GM12865 (cell line): ENCODE measurements at places on chromosomes 5 and 9.

DNA sequence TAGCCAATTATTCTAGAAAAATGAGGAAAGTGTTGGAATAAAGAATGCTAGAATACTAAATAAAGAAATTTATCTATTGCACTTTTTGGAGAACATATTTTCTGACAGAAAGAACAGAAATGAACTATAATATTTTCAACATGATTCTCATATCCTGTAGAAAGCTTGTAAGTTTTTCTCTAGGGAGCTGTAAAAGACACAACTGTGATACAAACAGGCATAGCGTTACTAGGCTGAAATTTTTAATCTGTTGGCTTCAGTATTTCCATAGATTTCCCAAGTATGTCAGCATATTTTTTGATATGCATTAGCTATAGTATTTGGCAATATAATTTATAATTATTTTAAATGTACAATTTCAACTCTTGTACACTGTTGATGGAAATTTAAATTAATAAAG is 31.3 kb downstream of the ANXA1 start:
- DNase-seq: no peak

DNA sequence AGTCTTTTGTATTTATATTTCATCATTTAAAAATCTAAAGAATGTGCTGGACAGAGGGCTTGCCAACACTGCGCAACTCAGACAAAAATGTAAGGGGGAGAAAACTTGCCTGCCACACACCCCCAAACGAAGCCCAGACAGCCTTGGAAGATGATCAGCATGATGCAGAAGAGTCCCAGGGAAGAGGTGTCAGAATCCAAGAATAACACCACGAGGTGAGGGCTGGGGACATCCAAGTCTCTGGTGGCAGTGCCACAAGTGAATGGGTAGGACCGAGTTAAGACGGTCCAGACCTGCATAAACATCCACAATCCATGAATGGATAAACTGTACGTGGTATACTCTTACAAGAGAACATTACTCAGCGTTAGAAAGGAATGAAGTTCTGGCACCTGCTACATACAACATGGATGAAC is 10.4 kb downstream of the EPB41L4B start:
- no peak for DNase-seq

DNA sequence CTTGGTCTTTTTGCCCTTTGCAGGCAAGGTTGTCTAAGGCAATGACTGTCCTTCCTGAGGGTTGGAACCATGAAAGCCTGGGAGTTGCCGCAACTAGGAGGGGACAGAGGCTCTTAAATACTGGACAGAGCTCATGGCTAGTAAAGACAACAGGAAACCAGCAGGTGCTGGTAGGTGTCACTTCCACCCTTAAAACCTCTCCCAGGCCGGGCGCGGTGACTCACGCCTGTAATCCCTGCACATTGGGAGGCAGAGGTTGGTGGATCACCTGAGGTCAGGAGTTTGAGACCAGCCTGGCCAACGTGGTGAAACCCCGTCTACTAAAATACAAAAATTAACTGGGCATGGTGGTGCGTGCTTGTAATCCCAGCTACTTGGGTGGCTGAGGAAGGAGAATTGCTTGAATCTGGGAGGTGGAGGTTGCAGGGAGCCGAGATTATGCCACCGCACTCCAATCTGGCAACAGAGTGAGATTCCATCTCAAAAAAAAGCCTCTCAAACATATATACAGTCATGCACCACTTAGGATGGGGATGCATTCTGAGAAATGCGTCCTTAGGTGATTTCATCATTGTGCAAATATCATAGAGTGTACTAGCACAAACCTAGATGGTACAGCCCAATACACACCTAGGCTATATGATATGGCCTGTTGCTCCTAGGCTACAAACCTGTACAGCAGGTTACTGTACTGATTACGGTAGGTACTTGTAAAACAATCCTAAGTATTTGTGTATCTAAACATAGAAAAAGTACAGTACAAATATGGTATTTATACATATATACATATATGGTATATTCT is 102.7 kb downstream of the HSPA4 start:
- no peak for DNase-seq

DNA sequence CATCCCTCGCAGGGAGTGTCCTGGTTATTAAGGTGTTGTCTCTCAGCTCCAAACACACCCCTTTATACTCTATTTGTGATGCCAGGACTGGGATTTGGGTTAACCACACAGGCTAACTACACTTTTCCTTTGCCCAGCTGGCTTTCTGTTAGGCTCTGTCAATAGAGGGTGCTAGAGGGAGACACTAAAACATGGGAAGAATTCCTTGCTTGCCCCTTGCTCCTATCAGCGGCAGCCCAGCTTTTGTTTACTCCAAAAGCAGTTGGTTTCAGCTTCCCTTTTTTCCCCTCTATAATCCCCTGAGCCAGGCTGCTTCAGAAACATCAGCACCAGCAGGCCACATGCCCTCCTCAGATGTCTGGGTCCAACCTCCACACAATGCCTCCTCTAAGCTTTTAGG is 297.1 kb downstream of the KCTD16 start:
- no peak for DNase-seq

- peak; percentile 74 for DNase-seq
Measured at GRCh38 chr5:14258840-14259239, 115.7 kb downstream of the TRIO start.

DNA sequence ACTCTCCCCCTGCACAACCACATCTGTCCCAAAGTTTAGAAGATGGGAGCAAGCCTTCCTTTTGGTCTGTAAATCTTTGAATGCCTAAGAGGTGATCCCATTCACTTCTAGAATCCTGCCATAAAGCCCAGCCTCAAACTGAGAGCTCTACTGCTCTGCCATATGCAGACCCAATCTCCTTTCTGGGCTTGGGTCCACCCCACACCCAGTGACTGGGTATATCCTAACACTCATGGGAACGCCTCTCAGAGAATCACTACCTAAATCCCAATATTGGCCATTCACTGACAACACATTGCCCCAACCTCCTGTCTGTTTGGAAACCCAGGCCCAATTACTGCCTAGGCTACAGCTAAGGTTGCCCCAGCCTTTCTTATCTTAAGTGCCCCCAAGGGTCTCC is 90.7 kb downstream of the MAMDC2 start:
- no peak for DNase-seq

DNA sequence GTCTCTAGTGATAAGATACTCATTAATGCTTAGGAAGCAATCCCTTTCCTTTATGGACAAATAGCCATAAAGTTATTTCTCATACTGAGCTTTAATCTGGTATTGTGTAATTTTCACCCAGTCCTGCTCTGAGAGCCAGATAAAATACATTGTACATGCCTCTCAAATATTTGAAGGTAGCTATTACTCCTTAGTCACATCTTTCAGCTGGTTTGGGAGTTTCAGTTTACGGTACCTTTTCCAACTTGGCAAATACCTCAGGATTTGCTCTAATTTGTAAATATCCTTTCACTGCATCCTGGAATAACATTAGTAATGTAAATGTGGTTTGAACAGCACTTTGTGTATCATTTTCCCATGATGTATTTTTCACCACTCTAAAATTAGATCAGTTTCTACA is 47.4 kb downstream of the ABHD17B start:
- DNase-seq: no peak

- no peak for DNase-seq
Measured at GRCh38 chr9:75880618-75881017, 9.9 kb upstream of the PCSK5 start.

GRCh38 chr9:26656003-26656870 is 236.4 kb downstream of the CAAP1 start:
- peak; percentile 21 for DNase-seq

DNA sequence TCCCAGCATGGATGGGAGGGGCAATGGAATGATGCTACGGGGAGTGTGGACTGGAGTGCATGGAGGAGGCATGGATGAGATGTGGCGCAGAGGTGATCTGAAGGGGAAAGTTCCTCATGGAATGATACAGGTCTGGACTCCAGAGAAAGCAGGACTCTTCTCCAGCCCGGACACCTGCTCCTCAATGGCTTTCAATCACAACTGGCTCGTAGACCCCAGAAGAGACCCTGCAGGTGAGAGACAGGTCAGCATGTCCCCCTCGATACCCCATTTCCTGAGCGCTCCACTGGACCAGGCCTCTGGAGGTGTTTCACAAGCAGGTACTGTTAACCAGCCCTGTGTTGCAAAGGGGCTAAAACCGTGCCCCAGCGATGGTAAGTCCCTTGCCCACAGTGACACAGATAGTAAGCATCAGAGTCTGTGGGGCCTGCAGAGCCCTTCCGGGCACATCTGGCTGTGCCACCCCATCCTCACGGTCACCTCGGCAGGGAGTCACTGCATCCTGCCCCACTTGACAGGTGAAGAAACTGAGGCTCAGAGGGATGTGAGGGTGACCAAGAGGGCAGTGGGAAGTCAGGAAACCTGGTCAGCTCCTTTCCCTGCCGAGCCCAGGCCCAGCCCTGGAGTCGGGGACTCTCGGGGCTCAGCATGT is 5.5 kb upstream of the DPM2 start:
- DNase-seq: no peak

DNA sequence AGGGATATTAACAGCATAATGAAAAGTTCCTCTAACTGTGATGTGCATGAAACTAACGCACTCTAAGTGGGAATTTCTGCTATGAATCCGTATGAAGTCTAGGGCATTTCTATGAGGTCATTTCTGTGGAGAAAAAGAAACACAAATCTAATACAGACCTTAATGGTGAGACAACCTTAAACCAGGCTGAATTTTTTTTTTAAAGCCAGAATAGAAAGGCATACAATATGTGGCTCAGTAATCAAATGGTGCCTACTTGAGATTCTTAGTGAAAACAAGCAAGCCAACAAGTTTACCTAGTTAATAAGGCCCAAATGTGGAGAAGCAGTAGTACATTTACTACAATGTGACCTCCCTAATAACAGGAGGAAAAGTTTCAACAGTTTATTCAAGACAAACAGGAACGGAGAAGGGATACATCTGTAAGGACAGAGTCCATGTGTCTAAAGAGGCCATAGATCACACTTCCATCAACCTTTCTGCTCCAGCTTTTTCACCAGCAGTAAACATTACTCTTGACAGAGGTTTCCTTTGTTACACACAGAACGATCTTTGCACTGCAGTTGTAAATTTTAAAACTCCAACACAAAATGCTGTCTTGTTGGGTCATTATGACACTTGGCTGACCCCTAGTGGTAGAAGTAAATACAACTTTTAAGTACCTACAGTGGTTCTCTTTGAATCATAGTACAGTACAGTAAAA is 26.2 kb downstream of the CARNMT1 start:
- DNase-seq: peak; percentile 90

DNA sequence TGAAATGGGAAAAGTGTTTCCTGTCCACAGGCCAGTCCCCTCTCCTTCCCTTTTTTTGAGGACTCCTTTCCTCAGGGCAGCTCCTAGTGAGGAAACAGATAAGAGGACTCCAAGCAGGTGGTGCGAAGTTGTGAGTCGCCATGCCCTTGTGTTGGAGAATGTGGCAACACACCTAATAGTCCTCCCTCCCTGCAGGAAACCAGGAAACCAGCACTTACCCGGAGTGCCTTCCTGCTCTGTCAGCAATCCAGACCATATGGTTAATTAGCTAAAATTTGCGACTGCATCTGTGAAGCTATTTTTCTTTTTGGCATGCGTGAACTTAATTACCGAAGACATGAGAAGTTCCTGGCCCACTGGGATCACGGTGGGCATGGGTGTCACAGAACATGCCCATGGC is 69.9 kb downstream of the TRIM32 start:
- no peak for DNase-seq

DNA sequence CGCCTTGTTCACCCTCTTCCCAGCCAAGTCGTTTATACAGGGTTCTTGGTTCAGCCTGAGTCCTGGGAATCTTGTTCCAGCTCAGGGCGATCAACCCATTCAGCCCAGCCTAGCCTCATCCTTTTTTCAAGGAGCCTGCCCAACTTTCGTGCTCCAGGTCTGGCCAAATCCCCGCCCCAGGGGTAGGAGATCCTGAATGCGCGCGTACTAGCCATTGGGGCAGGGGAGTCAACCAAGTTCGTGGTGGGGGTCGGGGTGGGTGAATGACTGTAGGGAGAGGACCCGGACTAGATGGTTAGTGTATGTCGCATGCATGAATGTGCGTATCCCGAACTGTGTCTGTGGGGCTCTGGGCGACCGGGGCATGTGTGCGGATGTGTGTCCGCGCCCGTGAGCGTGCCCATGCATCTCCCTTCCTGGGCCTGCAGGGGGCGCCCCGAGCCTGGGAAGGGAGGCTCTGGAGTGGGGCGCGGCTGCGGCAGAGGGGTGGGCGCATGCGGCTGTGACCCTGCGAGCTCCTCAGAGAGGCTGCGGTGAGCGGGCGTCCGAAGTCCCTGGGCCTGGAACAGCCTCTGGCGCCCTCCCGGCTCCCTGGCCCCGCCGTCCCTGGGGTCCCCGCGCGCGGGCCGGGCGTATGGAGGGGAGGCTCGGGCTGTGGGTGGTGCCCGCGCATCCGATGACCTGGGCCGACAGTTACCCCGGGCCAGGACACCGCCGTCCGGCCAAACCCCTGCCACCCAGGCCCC is 8.7 kb downstream of the CCL21 start:
- peak; percentile 54 for DNase-seq

- no peak for DNase-seq
Measured at GRCh38 chr5:96426831-96427230, 6.2 kb downstream of the PCSK1 start.

- peak; percentile 15 for DNase-seq
Measured at GRCh38 chr9:95087659-95088242, 229.8 kb downstream of the FANCC start.

- no peak for DNase-seq
Measured at GRCh38 chr9:133116346-133117231, 4.5 kb downstream of the RALGDS start.

DNA sequence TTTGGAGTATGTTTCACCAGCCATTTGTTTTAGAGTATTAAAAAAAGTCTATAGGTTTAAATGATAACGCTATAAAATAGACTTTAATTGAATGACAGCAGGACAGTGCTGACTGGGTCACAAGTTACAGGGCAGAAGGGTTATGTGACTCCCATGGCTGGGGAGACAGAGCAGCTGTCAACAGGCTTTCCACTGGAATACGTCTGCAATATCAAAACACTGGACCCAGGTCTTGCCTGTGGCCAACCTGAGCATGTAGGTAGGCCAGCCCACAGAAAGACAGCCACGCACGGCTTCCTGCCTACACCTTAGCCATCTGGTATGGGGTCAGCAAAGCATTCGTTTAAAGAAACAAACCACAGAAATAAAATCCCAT is 80.7 kb downstream of the OTULIN start:
- no peak for DNase-seq

- no peak for DNase-seq
Measured at GRCh38 chr9:111752455-111752854, 42.3 kb downstream of the SHOC1 start.

- peak; percentile 43 for DNase-seq
Measured at GRCh38 chr9:75455444-75455921, 367.2 kb downstream of the OSTF1 start.

GRCh38 chr5:11452852-11453251 is 451.4 kb downstream of the CTNND2 start:
- DNase-seq: no peak

- DNase-seq: no peak
Measured at GRCh38 chr9:99905833-99906402, 536 bp upstream of the STX17 start.

DNA sequence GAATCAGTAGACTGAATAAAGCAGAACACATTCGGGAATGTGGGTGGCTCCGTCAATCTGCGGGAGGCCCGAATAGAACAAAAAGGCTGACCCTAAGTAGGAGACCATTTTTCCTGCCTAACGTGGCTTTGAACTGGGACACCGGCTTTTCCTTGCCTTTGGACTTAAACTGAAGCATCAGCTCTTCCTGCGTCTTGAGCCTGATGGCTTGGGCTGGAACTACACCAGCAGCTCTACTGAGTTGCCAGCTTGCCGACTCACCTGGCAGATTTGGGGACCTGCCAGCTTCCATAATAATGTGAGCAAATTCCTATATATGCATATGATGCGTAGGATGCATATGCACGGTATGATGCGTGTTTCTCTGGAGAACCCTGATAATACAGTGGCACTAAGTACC is 111.3 kb downstream of the DAPK1 start:
- DNase-seq: no peak
